NCI-H460 (cell line): ENCODE measurements at places on chromosomes 1 and 21. TPM values are rescaled to one million over a fixed set of nuclear protein-coding genes. Genes with fewer than 3 reads are reported as not detected.

Gene LRRC53
- total RNA-seq = not detected in 2 replicates

Gene FAAH
- total RNA-seq = 0.17 and 0.54 TPM in 2 replicates

Gene SLFNL1
- total RNA-seq = 0.05 TPM in 1 of 2 replicates, not detected in the other

Gene MYBPH
- not detected in 2 replicates for total RNA-seq

Gene SYCP1
- not detected in 2 replicates for total RNA-seq

Gene NUF2
- total RNA-seq = 60.3 and 64.1 TPM in 2 replicates

Gene ACOT11
- 0.07 and 0.20 TPM in 2 replicates for total RNA-seq

Gene COL16A1
- 2.5 and 3.4 TPM in 2 replicates for total RNA-seq

Gene IFNGR2
- total RNA-seq = 67.4 and 68.9 TPM in 2 replicates

Gene SEC16B
- total RNA-seq = 0.38 and 0.82 TPM in 2 replicates

Gene TAS1R1
- total RNA-seq = not detected in 2 replicates

Gene CDC42BPA
- 67.7 and 77.7 TPM in 2 replicates for total RNA-seq

Gene FNDC10
- total RNA-seq = 2.0 and 2.2 TPM in 2 replicates

Gene KCNA3
- total RNA-seq = not detected in 2 replicates

Gene DEPDC1
- 181 and 192 TPM in 2 replicates for total RNA-seq

Gene OR2T35
- not detected in 2 replicates for total RNA-seq

Gene UBE2U
- not detected in 2 replicates for total RNA-seq

Gene NBPF9
- 13.0 and 17.1 TPM in 2 replicates for total RNA-seq

Gene ATG4C
- total RNA-seq = 12.7 and 13.9 TPM in 2 replicates

Gene APOBEC4
- not detected in 2 replicates for total RNA-seq

Gene CELA3B
- not detected in 2 replicates for total RNA-seq
